Motor neuron (in vitro differentiated cells): ENCODE measurements at places on chromosomes 1 and 21. TPM values are rescaled to one million over a fixed set of nuclear protein-coding genes. Genes with fewer than 3 reads are reported as not detected.

GRCh38 chr1:29305943-29306342 lies 69.6 kb downstream of the PTPRU start:
- peak; percentile 20 for ATAC-seq

GRCh38 chr1:162687870-162688269 lies 55.6 kb downstream of the DDR2 start:
- ATAC-seq, result no peak

DNA sequence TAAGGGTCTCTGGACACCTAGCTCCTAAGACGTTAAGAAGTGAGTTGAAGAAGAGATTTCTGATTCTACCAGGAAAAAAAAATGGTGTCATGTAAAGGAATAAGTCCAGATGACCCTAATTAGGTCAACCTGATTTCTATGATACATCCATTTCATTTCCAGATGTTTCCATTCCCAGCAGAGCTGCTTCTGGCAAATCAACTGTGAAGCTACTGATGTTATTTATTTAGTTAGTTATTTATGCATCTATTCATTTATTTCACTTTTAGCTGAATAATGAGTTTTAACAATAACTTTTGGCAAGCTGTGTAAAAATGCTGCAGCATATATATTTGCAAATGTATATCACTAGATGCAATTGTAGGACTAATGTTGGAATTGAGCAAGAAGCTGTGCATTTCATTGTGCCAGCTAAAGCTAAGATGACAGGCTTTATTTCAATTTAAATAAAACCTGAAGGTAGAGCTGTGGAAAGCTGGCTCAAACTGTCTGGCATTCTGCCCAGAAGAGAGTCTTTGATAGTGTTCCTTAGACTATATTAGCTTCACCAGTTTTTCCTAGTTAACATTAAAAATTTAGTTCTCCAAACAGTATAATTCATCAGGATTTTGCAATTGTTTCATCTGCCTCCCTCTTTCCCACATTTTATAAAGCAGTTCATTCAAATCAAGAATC lies 1164.4 kb upstream of the ADGRL4 start:
- ATAC-seq, result peak; percentile 25

MCOLN2 gene
- 2.5 and 4.9 TPM in 2 replicates for total RNA-seq

DNA sequence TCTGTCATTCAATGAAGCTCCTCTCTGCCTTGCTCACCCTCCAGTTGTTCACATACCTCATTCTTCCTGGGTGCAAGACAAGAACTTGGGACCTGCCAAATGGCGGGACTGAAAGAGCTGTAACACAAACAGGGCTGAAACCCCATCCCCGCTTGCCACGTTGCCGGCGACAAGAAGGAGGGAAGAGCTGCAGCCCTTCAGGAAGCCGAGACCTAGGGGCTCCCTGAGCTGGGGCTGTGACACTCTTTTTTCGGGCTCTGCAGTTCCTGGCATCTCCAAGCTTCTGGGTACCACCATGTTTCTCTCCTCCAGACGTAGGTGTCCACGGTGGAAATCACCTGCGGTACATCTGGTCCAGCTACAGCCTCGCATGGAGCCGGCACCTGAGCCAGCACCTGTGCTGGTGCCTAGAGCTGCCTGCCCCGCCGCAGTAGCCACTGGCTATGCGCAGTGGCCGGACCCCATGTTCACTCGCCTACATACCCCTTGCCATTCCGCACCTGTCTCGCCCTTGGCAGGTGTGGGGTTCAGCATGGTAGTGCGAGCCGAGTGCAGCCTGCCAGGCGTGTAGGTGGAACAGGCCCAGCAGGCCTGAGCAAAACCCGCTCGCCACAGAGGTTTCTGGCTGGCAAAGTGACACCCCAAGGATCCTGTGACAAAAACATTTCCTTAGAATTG lies 367.0 kb upstream of the NEGR1 start:
- no peak for ATAC-seq

DNA sequence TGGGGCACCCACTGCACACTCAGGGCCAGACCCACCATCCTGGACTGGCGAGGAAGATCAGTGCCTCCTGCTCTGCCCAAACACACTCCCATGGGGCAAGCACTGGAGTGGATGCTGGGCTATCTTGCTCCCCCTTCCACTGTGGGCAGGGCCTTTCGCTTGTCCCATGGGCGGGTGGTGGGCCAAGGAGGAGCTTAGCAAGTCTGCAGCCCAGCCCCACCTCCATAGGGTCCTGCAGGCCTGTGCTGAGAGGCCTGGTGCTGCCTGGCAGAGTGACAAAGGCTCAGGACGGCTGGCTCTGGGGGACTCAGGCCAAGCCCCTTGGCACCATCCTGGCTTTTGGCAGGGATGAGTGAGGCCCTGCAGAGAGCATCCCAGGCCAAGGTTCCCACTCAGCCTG lies 89.4 kb downstream of the PTPRU start:
- ATAC-seq, result no peak

GRCh38 chr1:183270541-183271141 lies 84.6 kb downstream of the LAMC2 start:
- ATAC-seq, result no peak

DNA sequence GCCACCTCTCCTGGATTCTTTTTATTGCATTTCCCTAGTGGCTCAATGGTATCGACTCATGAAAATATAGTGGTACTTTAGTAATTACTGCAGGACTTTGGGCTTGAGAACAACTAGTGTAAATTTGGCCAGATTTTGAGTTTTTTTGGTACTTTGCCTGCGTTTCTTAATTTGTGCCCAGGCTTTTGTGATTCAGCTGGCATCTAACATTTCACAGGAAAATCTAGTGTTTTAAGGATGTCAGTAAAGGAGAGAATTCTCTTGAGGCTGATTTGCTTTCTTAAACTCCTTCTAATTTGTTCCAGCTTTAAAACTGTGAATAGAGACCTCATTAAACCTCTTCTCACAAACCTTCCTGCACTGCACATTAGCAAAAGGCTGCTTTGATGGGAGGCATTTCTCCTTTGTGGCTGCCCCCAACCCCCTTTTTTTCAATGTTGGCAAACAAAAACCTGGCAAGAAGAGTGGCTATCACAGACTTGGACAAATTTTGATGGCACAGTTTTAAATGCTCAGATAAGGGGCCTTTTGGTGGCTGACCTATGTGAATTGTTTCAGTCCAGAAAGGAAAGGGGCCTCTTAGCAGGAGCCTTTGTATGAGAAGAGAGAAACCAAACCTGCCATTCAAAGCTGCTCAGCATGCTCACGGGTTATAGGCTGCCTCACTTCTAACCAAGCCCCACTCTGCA lies 113.4 kb upstream of the RAVER2 start:
- peak; percentile 56 for ATAC-seq

- ATAC-seq, result no peak
Observed at GRCh38 chr1:20399606-20400180, 86.3 kb downstream of the CAMK2N1 start.

- ATAC-seq, result no peak
Observed at GRCh38 chr1:6027591-6027990, 18.1 kb upstream of the KCNAB2 start.

WNT2B gene
- 3.8 and 4.0 TPM in 2 replicates for total RNA-seq

DNA sequence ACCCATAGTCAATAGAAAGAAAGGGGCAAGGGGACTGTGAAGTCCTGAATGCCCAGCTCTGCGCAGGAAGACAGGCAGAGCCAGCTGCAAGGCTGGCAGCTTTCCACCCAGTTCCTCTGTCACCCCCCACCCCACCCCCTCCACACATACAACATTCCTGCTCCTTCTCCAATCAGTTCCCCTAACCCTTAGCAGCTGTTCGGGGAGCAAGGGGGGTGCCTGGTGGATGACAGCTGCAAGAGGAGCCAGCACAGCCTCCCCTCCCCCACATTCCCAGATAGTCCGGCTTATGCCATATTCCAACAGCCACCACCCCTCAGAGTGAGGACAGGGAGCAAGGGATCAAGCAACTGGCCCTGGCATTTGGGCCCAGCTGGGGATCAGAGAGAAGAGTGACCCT lies 9.7 kb downstream of the ARHGEF2 start:
- peak; percentile 4 for ATAC-seq

GRCh38 chr1:25927521-25928265 lies 21.5 kb upstream of the STMN1 start:
- peak; percentile 81 for ATAC-seq

DNA sequence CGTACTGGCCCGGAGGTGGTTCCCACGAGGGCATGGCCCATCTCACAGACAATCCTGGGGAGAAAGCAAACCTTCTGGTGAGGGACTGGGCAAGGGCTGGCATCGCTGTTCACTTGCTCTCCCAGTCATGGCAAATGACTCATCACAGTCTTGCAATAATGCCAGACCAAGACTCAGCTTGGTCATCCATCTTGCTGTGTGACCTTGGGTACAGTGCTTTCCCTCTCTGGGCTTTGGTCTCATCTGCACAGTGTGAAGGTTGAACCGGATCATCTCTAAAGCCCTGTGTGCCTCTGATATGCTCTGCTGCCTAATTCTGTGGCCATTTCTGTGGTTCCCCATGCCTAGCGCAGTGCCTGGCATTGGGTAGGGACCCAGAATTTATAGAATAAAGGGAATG lies 143.6 kb upstream of the CD34 start:
- ATAC-seq, result no peak

GRCh38 chr1:150060260-150060659 lies 7.3 kb upstream of the VPS45 start:
- no peak for ATAC-seq

SELE gene
- total RNA-seq, result 0.08 and 0.09 TPM in 2 replicates

DNA sequence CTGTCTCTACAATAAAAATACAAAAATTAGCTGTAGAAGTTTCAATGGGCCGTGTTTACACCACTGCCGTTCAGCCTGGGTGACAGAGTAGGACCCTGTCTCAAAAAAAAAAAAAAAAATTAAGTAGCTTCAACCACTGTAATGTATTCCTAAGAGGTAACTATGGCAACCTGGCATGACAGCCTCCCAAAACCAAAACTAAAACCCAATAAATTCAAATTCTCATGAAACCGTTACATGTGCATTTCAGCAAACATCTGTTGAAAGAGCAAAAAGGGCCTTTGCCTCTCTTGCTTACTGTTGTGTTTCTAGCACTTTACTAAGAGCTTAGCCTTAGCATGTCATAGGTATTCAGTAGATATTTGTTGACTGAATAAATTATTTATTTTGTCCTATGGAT lies 33.5 kb downstream of the ODR4 start:
- no peak for ATAC-seq

DNA sequence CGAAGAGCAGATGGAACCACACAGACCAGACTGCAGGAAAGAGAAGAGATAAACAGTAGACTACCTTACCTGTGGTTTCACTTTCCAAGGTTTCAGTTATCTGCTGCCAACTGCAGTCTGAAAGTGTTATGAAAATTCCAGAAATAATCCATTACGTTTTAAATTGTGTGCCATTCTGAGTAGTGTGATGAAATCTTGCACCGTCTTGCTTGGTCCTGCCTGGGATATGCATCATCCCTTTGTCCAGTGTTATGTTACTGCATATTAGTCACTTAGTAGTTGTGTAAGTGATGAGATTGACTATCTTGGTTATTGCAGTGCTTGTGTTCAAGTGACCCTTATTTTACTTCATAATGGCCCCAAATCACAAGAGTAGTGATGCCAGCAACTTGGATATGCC lies 33.9 kb downstream of the DNAJC6 start:
- ATAC-seq, result peak; percentile 93

GRCh38 chr1:15406614-15407559 lies 2.8 kb upstream of the EFHD2 start:
- ATAC-seq, result no peak
